Neural crest cell (in vitro differentiated cells): ENCODE measurements at places on chromosomes 1 and 21.

GRCh38 chr1:66695116-66695515 lies 57.1 kb upstream of the DYNLT5 start:
- no peak for DNase-seq

DNA sequence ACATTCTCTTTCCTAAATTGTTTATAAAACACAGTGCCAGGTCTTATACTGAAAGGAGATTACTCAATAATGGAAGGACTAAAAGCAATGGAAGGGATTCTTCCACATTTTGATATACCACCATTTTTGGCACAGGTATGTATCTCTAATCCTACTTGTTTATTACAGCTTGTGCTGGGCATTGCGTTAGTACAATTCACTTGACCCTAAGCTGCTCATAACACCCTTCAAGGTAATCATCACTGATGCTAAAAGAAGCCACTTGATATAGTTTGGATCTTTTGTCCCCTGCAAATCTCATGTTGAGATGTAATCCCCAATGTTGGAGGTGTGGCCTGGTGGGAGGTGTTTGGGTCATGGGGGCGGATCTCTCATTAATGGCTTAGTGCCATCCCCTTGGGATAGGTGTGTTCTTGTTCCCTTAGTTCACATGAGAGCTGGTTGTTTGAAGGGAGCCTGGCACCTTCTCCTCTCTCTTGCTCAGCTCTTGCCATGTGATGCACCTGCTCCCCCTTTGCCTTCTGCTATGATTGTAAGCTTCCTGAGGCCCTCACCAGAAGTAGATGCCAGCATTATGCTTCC lies 71.1 kb downstream of the NIBAN1 start:
- DNase-seq: no peak

DNA sequence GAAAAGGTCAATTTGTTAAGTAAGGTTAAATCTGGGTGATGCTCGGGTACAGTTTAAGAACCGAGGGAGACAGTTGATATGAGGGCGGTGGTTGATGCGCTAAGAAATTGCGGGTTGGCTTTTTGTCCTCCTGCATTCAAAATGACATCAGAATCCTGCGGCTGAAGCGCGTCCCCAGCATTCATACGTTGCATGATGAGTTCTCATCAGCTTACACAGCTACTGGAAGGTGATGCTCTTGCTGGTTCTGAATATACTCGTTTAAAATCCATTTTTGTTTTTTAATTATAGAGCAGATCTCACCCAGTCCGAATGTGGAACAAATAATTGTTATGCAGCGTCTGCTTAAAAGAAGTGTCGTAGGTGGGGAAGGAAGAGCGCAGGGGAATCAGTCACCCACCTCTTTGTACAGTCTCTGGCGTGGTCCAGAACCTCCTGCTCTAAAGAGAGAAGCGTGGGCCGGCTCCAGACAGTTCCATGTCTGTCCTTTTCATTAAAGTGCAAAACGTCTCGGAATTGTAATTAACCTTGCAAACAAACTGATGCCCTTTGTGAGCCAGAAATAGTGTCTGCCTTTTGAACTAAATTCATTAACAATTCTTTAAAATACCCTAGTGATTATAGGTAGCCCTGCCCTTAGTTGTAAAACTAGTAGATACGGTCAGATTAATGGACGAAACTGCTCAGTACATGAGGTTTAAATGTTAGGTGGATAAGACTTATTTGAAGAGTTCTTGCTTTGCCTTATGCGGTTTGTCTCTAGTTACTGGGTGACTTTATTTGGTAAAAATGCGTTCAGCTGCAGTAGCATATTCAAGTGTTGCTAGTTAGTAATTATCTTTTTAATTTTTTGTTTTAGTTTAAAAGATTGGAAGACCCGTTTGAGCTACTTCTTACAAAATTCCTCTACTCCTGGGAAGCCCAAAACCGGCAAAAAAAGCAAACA lies 741 bp downstream of the RGS2 start:
- peak; percentile 28 for DNase-seq

DNA sequence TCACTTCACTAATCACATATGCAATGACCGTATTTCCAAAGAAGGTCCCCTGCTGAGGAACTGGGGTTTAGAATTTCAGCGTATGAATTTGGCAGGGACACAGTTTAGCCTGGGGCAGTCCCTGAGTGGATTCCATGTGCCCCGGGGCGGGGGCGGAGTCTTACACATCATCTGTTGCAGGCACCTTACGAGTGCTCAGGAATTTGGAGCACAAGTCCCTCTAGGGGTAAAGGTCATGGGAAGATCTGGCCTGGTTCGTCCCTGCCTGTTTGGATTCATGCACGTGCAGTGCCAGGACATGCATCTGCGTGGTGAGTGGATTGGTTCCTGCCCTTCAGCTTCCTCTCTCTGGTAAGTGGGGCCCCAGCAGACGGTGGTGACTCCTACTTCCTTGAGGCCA lies 208.3 kb upstream of the C1orf174 start:
- no peak for DNase-seq

- DNase-seq: no peak
These were observed 44.0 kb upstream of the DAB1 start for GRCh38 chr1:57467830-57468229.

GRCh38 chr1:30638811-30639210 lies 84.6 kb downstream of the MATN1 start:
- DNase-seq: no peak

- no peak for DNase-seq
These were observed 65.4 kb upstream of the TLR5 start for GRCh38 chr1:223208164-223209076.

DNA sequence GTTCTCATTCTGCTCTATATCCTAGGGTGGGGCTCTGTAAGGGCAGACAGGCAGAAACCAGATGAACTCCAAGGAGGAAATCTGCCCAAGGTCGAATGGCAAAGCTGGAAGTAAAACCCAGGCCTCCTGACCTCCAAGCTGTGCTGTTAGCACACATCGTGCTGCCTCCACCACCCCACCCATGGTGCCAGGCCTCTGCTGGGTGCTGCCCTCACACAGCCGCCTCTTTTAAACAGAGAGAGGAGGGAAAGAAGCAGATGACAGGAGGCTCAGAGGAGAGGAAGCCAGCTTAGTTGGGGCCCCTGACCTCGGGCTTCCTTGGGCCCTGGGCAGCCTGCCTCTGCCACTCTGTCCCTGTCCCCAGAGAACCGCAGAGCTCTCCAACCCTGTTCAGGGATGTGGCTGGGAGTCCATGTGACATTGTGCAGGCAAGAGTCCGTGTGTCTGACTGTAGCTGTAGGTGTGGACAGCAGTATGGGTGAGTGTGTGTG lies 1.1 kb downstream of the SYNC start:
- no peak for DNase-seq

DNA sequence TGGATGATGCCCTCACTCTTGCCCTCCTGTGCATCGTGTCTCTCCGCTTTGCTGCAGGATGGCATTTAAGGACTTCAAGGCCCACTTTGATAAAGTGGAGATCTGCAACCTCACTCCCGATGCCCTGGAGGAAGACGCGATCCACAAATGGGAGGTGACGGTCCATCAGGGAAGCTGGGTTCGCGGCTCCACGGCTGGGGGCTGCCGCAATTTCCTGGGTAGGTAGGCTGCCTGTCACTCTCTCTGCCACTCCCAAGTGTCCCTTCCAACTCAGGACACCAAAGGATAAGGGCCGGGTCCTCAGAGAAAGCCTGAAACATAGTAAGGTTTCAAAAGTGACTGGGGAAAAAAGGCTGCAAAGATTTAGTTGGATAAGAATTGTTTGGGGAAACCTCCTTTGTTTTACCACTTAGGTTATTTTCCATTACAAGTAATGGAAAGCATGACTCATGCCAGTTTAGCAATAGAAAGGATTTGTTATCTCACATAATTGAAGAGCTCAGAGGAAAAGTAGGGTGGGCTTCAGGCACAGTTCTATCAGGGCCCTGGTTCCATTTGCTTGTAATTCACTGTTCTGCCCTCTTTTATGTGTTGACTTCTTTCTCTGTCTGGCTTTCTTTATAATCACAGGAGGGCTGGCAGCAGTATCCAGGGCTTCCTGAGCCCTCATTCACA lies 31.9 kb downstream of the CAPN9 start:
- DNase-seq: no peak
